ENCODE measurements at places on chromosomes 4 and X.

- no peak for DNase-seq
Observed at GRCh38 chr4:112552668-112553067, 36.7 kb upstream of the NEUROG2 start.

- no peak for DNase-seq
Observed at GRCh38 chr4:52997132-52997416, 135.0 kb downstream of the RASL11B start.

- DNase-seq = no peak
Observed at GRCh38 chr4:181051931-181052330, 1191.3 kb upstream of the TENM3 start.

- no peak for DNase-seq
Observed at GRCh38 chr4:128868758-128869157, 59.3 kb downstream of the JADE1 start.

GRCh38 chrX:37652589-37653231, 32.9 kb upstream of the XK start:
- DNase-seq = no peak

- DNase-seq = no peak
Observed at GRCh38 chr4:181858741-181859140, 384.5 kb upstream of the TENM3 start.

GRCh38 chrX:112630187-112630586, 49.6 kb downstream of the LHFPL1 start:
- DNase-seq = no peak

- no peak for DNase-seq
Observed at GRCh38 chrX:125894947-125895346, 271.1 kb downstream of the DCAF12L2 start.

DNA sequence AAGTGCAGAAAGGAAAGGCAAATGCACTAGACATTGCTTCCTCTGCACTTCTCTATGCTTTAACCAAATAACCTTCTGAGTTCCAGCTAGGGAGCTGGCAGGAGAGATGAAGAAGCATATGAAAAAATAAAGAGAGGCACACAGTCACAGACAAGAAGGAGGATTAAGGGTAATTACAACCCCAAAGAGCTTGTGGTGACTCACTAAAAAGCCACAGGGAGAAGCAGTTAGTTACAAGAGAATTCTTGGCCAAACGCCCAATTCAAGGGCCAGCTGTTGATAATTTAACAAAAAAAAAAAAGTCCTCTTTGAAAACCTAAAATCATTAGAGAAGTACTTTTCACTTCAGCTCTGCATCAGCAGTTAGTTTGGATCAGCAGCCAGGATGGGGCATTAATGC, 478.0 kb downstream of the KCNIP4 start:
- DNase-seq = no peak

DNA sequence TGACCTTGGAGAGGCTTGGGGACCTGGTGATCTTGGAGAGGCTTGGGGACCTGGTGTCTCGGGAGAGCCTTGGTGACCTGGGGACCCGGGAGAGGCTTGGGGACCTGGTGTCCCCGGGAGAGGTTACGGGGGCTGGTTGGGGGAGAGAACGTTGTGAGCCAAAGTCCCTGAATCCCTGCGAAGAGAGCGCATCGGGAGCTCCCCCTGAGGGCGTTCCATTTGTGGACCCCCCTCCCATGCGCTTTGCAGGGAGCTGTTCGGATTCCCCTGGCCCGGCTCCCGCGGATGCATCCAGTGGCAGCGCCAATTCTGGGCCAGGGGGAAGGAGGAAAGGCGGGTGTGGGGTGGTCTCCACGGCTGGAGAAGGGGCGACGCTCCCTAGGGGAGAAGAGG, 13.3 kb downstream of the SHOX start:
- DNase-seq = no peak

GRCh38 chr4:83174844-83175414, 60.4 kb upstream of the PLAC8 start:
- no peak for DNase-seq

DNA sequence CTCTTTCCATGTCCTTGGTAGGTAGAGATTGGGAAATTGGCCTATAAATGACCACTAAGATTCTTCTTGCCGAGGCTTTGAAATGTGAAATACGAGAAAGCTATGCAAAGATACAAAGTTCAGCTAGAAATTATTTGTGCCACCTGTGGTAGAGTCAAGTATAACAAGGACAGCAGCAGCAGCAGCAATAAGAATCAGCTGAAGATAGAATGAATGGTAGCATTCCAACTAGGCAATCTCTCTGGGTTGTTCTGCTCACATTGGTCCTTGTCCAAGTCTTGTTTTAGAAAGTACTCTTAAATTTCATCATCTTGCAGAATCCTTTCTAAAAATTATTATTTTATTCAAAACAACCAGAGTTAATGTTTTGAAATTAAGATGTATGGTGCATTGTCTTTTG, 67.8 kb upstream of the PCDH10 start:
- no peak for DNase-seq

- no peak for DNase-seq
Observed at GRCh38 chr4:105909787-105910281, 14.6 kb downstream of the NPNT start.

GRCh38 chr4:1231637-1232360, 17.1 kb downstream of the CTBP1 start:
- no peak for DNase-seq

DNA sequence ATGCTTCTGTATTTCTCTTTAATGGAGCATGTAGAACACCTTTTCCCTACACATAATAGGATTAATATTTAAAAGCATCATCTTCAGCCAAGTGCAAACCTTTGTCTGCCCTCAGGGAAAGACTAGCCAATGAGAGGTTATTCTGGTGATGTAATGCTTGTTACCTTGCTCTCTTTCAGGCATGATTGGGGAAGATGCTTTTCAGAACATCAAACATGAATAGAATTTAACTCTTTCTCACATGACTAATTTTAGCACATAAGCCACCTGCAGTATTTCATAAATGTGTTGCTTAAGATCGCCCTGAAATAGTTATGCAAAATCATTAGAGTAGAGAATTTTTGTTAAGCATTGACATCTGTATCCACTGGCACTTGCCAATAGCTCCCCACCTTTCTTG, 10.7 kb upstream of the EPGN start:
- DNase-seq = no peak

All from activated CD4-positive, alpha-beta T cell treated with anti-CD3 and anti-CD28 coated beads, Interleukin-2, amount 50 U/mL, for 48 hours (primary cell).